Activated naive CD8-positive, alpha-beta T cell treated with anti-CD3 and anti-CD28 coated beads for 36 hours (primary cell): ENCODE measurements at places on chromosomes 5 and 9. TPM values are rescaled to one million over a fixed set of nuclear protein-coding genes. Genes with fewer than 3 reads are reported as not detected.

PCDHA4 gene
- not detected for total RNA-seq

DNA sequence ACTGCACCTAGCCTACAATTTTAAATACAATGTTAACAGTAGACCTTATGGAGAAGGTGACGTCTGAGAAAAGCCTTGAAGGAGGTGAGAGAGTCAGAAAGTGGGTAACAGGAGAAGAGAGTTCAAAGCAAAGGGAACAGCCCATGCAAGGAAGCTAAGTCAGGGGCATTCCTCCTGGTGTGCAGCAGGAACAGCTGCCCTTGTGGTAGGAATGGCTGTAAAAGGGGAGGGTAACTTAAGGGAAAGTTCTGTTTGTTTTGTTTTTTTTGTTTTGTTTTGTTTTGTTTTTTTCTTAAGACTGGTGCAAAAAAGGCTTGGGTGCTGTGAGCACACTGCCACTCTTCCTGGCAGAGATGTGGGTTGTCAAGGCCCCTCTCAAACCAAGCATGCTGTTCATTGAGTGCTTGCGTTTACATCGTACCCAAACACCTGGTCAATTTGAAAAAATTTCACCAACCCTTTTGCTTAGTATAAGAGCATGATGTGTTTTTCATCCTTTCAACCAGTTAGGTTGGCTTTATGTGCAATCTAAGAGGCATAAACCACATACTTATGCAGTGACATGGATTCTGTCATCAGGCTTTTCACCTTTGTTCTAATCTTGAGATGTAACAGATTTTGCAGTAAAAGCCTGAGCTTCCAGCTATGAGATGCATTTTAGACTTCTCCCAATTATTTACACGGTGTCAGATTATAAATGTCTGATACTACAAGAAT is 279.7 kb downstream of the GLIS3 start:
- no peak for DNase-seq

SLC35D2 gene
- 0.80 TPM for total RNA-seq

DNA sequence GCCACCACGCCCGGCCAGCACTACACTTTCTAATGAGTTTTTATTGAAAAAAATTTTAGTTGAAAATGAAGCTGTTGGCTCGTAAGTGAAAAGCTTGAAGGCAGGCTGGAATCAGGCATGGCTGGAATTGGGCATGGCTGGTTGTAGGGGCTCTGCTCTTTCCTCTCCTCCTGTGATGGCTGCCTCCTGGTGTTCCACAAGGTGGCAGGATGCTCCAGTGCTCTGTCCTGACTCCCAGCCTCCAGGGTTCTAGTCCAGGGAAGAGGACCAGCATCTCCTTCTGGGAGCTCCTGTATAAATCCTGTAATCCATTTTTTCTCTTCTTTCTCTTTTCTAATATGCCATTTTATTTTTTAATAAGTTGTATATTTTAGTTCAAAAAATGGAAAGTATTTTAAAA is 57.2 kb upstream of the DHFR start:
- no peak for DNase-seq
